ENCODE measurements at places on chromosomes 3 and 15. TPM values are rescaled to one million over a fixed set of nuclear protein-coding genes. Genes with fewer than 3 reads are reported as not detected.

GRCh38 chr15:62823561-62823960 lies 219.0 kb upstream of the TPM1 start:
- DNase-seq = no peak

GRCh38 chr3:113008117-113008516 lies 17.3 kb downstream of the GTPBP8 start:
- DNase-seq = no peak

DNA sequence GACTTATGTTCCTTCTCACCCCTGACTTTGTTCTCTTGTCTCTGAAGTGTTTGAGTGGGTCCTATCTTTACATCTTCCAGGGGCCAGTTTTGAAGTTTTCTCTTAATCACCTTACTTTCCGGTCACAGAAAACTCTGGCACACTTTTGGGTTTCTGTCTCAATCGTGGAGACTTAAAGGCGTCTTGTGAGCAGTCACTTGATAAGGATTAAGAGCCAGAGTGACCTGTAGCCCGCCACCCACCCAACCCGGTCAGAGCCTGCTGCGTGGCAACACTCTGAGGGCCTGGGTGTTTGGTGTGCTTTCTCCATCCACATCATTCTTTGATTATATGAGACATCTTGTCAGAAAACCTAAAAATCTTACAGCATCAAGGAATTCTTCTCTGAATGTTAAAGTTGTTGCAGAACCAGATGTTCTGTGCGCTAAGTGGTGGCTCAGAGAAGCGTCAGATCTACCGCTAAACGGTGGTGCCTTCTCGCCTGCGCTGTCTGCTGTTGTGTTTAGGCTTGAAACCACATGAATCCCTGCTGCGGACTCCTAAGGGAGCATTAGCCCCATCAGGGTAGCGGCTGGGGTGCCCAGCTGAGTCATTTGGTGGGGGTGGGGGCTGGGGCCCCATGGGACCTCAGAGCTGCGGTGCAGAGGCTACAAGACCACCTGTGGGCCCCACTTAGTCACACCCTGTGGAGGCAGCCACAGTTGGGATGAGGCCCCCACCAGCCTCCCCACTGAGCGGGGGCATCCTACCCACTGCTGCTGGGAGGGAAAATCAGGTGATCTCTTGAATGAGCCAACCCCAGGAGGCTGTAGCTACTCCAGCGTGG lies 158.7 kb upstream of the BHLHE40 start:
- no peak for DNase-seq

DNA sequence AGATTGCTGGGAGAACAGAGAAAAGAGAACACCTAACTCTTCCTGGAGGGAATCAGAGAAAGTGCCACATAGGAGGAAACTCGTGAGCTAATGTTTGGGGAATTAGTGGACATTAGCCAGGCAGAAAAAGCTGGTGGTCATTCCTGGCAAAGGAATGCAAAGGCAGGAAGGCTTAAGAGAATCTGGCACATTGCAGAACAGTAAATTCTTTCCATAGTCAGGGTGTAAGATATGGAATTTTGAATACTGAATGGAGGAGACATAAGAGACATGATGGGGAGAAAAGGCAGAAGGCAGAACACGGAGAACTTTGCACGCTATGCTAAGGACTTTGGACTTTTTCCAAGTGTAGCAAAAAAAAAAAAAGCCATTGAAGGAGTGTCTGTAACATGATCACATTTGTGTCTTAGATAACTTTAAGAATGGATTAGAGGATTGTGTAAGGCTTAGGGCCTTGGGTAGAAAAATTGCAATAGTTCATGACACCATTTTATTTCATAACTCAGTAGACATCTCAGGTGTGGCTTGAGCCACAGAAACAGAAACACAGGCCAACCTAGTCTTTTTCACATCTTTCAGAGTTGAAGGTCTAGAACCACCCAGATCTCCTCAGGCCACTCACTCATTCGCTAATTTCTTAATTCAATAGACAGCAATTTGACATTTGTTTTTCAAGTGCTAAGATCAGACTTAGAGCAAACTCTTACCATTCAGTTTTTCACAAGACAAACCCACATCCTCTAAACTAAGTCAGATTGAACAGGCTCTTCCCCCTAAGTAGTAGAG lies 31.2 kb upstream of the CCDC80 start:
- no peak for DNase-seq

DNA sequence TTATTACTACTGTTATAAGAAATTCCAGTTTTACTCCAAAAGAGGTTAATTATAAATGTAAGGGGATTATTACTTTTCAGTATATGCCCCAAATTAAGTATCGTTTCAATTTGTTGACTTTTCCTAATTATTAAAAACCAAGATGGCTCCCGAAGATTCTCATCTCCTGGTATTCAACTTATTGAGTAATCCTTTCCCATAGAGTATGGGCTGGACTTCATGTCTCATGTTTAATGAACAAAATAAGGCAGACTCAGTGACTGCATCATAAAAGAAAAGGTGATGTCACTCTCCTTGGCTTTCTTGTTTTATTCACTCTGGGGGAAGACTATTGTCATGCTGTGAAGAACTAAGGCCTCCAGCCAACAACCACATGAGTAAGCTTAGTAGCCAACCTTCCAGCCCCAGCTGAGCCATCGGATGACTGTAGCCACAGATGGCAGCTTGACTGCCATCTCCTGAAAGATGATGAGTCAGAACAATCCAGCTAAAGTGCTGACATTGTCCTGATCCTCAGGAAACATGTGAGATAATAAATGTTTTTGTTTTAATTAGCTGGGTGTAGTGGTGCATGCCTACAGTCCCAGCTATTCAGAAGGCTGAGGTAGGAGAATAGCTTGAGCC lies 17.3 kb downstream of the IGF2BP2 start:
- no peak for DNase-seq

Gene PCCB
- 60.9 TPM for total RNA-seq

Gene TMEM158
- 20.8 TPM for total RNA-seq

DNA sequence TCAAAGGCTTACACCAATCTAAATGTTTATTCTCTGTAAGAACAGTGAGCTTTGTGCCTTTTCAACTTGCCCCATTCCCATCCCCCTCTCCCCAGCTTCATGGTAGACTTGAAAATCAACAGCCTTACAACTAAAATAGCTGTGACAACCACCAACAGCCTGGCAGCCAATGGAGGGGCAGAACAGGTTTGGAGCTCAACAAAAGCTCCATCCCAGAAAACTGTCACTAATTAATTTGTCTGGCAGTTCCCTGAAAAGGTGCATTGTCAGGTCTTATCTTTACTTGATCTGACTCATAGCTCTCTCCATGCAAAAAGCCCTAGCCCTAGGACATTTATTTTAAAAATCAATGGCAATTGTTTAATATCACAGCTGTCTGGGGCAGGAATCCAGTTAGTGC lies 22.6 kb downstream of the MTHFS start:
- no peak for DNase-seq
